ENCODE measurements at places on chromosomes 5 and 9.

DNA sequence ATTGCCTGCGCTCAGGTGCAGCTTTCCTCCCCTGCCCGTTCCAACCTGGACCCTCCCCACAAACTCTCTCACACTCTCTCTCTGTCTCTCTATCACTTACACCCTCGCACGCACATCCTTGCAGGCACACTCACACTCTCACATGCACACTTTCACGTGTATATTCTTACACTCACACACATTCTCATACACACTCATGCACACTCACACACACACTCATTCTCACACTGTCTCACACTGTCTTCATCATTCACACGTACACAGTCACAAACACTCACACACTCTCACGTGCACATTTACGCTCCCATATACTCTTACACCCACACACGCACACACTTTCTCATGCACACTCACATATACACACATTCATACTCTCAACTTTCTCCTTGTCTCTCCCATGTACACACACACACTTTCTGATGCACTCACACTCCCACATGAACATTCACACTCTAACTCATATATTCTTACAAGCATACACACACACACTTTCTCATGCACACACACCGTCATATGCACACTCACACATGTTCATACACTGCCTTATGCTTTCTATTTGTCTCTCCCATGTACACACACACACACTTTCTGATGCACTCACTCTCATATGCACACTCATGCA is 229.3 kb downstream of the SNX18 start:
- DNase-seq: no peak

DNA sequence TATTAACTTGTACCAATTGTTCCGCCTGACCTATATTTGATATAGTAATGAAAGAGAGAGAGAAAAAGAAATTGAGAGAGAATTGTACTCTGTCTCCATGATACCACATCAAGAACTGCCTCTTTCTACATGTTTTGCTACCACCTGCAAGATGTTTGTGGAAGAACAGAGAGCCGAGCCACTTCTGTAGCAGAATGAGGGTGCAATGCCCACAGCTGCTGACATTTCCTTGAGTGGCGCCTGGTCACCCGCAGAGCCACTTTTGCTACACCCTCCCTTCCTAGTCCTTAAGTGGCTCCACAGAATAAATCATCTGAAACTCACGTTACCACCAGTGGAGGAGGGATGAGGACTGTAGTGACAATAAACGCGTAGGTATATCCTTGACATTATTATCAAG is 17.1 kb upstream of the FAM81B start:
- no peak for DNase-seq

DNA sequence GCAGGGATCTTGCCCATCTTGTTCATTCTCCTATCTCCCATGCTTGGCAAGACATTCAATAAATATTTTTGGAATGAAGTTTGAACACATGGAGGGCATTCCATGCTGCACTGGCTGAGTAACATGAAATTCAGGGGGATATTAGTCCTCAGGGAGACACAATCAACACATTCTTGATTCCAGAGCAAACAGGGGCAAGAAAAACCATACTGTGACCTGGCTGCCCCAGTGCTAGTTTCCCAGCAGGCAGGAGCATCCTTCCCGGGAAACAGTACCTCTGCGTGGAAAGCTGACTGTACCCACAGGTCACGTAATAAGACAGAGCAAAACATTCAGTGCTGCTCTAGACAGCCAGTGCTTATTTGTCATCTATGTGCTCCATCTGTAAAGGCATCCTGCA is 66.3 kb upstream of the SPOCK1 start:
- DNase-seq: peak; percentile 74

DNA sequence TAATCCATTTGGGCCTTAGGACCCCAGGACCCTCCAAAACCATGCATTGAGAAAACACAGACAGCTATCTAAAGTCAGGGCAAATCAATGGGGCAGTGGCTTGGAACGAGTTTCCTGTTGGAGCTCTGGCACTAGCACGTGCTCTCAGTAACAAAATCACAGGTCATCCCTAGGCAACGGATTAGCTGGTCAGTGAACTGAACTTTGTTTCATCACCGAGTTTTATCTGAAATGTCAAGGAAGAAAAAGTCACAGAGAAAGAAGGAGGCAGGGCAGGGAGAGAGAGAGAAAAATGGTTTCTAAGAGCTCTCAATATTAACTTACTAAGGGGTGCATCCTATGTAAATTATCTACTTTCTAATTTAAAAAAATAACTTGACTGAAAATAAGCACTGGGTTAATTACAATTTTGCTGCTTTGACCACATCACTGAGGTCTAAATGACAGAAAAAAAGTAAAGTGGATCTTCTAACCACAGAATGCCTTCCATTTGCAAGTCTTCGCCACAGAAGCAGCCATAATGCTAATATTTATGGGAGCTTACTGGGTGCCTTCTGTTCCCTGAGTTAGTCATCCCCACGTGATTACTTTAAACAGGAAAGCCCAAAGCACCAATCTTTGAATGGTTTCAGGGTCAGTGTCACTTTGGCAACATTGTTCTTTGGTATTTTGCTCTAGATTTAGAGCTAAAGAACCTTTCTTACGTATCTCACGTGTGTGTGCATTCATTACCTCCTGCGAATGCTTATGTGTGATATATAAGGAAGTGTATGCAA is 503.9 kb downstream of the RASEF start:
- no peak for DNase-seq

DNA sequence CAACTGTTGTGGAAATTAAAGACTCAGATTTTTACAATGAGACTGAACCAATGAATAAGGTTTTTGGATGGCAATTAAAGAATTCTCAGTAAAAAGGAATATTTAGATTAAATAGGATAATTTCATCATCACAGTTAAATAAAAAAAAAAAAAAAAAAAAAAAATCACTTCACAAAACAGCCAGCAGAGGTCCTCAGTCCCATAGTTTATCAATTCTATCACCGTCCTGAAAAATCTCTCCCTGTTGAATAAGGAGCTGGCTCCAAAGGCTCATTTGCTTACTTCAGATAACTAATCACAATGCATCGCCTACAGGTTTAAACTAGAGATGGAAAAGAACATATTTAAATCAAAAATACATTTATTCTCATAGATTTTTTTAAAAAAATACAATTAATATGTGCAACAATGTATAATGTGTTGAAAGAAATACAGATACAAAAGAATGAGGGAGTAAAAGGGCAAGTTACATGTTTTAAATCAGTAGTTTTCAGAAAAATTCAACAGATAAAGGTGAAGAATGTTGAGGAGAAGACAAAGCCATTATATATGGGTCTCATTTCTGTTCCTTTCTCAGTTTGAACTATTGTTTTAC is 175.8 kb upstream of the CHD1 start:
- peak; percentile 52 for DNase-seq

- no peak for DNase-seq
Observed at GRCh38 chr5:126998895-126999570, 31.3 kb downstream of the MARCHF3 start.
